ENCODE measurements at places on chromosomes 4 and X.

DNA sequence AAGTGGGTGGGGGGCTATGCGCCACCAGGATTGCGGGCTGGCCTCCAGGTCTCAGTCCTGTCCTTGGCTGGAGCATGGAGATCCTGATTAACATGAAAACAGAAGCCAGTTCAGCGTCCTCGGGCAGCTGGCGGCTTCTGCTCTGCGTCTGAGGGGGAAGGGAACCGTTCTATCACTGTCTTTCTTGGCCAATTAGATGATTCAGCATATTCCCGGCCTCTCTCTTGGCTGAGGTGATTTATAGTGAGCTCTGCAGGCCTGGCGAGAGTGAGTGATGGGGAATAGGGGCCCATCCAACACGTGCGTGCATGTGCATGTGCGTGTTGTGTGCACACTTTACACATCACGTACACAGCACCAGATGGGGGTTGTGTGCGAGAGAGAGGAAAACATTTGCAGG, 145.8 kb upstream of the ATP6AP2 start:
- DNase-seq: no peak

- DNase-seq: no peak
Observed at GRCh38 chrX:152926923-152927322, 29.1 kb downstream of the ZNF185 start.

DNA sequence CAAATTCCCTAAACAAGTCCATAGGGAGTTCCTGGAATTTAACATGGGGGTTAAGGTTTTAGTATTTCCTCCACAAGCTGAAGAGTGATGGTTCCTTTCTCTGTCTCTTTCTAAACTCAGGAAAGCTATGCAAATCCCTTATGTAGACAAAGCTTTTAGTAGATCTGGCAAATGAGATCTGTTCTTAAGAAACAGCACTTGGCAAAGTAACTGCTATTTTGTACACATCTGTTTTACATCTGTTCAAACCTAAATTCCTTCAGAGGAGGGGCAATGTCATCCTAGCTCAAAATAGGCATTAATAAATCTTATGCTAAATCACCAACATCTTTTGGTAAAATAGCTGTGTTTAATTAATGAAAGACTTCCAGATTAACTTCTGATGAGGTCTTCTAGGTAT, 137.8 kb upstream of the TBC1D9 start:
- no peak for DNase-seq

DNA sequence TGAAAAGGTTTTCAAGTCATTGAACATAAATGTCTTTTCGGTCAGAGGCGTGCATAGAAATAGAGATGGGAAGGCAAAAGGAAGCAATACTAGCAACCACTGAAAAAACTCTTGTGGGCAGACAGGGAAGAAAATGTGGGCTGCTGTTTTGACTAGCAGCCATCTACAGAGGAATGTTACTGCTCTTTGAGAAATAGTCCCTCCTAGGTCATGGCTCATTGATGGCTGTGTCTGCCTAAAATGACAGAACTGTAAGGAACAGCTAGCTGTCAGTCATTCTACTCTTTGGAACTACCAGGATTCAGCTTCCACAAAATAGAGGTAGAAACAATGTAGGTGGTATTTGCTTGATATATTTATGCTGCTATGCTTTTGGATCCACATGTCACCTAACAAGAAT, 26.9 kb upstream of the TMPRSS11B start:
- no peak for DNase-seq

DNA sequence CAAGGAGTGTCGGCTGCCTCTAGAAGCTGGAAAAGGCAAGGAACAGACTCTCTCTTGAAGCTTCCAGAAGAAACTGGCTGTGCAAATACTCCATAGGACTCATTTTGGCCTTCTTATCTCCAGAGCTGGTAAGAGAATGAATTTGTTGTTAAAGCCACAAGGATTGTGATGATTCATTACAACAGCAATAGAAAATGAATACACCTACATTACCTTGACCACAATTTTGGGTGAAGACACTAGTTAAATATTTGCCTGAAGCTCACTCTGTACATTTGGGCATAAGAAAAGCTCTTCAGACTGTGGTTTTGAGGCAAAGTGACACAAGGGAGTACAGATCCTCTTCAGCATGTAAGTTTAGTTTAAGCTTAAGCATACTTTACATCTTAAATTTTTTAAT, 134.5 kb upstream of the TLL1 start:
- DNase-seq: no peak

DNA sequence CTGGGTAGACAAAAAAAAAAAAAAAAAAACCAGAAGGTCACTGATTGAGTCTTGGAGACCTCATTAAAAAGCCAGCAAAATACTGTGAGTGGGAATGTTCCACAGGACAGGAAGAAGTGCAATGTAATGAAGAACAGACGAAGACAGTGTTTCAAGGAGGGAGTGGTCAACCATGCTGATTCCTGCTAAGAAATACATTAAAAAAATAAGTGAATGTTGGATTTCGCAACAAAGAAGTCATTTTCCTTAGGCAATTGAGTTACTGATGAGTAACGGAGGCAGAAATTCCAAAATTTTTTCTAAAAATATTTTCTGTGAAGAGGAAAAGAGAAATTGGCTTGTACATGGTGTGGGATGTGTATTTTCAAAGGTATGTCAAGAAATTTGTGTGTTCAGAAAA, 94.3 kb upstream of the FAM47B start:
- DNase-seq: no peak

DNA sequence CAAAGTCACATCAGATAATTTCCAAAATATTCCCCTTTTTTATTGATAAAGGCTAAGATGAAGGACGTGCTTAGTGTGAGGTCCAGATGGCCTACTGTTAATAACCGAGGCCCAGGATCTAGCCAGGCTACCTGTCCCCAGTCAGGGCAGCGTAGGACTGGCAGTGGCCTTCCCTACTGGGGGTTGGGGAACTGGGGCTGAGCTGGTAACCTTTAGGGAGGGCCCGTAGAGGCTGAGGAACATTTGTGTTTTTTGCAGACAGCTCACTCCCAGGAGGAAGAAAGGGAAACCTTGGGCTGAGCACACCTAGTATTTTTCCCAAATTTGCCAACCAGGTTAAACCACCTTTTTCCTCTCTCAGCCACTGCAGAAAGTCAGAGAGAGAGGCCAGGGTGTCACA, 59.1 kb downstream of the KLF3 start:
- DNase-seq: no peak

DNA sequence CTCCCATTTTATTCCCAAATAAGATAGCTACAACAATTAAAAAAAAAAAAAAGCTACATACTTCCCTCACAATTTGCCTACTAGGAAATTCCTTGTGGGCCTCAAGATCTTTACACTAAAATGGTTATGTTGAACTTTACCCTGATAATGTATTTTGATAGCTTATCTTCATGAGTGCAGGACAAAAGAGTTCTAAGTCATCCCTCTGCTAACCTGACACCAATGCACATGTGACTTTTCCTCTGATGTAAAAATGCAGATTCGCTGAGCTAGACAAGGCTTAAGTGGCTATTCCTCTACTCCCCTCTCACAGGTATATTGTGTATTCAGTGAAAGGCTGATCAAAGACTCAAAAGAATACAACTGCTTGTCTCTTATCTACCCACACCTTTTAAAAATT, 22.5 kb downstream of the ELF2 start:
- DNase-seq: no peak

DNA sequence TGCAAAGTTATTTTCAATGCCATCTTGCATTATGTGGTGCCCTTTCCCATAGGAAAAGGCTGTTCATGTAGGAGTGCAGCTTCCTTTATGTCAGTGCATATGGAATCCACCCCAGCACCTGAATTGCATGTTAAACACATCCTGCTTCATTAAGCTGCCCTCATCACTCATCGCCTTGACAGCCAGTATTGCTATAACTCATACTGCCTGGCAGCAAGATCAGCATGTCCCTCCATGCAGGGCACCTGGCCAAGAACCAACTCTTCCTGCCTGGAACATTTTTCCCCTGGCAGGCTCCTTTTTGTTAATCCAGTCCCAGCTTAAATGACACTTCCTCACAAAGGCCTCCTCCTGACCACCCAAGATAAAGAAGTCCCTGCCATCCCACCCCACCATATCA, 23.5 kb upstream of the CA5B start:
- no peak for DNase-seq

- DNase-seq: no peak
Observed at GRCh38 chr4:25817059-25817681, 45.6 kb downstream of the SEL1L3 start.

GRCh38 chr4:189374176-189374575, 566.5 kb upstream of the FRG1 start:
- no peak for DNase-seq

- no peak for DNase-seq
Observed at GRCh38 chrX:129549124-129549523, 9.1 kb downstream of the OCRL start.

GRCh38 chr4:41066049-41066448, 148.3 kb downstream of the APBB2 start:
- no peak for DNase-seq

DNA sequence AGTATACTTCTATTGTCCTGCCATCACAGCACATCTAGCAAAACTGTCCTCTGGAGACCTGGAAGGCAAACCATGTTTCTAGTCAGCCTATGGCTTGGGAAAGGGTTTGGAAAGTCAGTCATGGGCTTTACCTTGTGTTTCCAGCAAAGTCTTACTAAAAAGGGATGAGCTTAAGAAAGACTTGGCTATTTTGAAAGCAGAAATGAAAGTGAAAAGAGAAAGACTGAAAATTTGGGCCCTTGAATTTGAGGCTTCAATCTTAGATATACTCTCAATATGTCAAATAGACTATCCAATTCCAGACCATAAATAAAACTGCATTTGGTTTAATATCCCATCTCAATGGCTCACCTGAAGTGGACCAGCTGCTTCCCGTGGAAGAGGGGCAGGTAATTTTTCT, 127.9 kb downstream of the ZNF330 start:
- no peak for DNase-seq

DNA sequence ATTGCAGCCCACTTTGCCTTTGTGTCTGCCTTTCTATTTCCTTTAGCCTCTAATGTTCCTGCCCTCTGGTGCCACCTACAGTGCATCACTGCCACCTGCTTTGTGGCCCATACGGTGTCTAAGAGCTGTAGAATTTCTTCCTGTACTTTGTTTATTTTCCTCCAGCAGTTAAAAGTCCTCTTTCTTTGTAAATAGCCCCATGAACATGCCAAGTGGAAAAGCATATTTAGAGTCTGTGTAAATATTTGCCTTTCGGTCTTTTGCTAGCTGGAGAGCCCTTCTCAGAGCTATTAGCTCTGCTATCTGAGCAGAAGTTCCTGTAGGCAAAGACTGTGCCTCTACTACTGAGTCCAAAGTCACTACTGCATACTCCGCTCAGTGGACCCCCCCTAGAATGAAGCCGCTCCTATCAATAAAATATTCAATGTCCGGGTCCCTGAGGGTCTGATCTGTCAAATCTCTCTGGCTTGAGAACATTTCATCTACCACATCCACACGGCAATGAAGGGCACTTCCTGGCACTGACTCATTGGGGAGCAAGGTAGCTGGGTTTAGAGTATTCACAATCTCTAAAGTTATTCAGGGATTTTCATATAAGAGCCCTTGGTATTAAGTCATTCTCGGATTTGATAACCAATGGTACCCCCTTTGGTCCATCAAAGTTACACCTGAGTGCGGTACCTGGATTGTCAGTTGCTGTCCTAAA, 36.3 kb downstream of the SULT1E1 start:
- no peak for DNase-seq

DNA sequence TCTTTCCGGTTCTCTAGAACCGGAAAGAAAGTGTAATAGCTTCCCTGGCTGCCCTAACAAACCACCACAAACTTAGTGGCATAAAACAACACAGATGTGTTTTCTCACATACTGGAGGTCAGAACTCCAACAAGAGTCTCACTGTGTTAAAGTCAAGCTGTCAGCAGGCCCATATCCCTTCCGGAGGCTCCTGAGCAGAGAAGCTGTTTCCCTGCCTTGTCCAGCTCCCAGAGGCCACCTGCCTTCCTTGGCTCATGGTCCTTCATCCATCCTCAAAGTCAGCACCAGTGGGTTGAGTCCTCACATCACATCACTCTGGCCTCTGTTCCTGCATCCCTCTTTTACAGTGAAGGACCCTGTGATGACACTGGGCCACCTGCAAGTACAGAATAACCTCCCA, 49.8 kb upstream of the HMX1 start:
- no peak for DNase-seq

DNA sequence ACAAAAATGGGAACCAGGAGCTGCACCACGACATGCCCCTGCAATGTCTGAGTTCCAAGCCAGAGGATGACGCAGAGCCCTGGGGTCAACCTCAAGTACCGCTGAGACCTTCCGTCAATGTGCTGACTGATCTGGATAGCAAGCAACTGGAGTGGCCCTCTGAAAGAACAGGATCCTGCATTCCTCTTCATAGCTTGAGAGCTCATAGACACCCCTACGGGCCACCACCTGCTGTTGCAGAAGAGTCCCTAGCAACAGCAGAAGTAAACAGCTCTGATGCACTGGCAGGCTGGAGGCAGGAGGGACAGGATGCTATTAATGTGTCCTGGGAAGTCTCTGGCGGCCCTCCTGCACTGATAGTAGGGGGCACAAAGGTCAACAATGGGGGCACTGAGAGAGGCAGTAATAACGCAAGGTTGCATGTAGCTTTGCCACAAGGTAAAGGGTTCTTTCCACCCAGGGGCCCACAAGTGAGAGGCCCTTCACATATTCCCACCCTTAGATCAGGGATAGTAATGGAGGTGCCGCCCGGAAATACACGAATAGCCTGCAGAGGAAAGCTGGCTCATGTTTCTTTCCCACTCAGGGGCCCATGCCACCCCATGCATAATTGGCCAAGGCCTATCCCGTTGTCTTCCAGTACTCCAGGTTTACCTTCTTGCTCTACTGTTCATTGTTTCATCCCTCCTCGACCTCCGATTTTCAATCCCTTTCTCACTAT, 1.3 kb downstream of the PRR32 start:
- no peak for DNase-seq

DNA sequence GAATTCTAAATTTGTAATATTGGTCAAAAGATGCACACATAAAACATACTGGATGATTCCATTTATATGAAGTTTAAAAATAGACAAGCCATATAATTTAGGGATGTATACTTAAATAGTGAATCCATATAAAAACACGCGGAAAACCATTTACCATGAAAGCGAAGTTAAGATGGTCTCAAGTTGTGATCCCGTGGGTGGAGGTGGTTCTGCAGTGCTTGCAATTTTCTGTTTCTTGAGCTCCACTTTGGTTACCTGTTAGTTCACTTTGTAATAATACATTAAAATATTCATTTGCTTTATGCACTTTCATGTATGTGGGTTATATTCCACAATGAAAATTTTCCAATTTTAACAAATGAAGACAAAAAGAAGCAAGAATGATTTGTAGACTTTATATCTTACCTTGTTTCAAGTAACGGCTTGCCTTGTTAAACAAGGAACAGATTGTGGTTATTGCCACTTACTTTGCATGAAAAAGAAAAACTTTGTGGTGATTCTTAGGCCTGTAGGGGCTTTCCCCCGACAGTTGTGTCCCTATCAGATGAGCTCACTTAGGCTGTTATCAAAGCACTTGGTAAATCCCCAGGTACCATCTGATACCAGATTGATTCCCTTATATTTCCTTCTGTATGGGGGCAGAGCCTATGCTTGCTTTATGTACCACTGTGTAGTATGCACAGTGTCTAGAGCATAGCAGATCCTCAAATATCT, 12.2 kb downstream of the UCP1 start:
- no peak for DNase-seq

GRCh38 chrX:45614853-45615252, 414.2 kb upstream of the DIPK2B start:
- no peak for DNase-seq

GRCh38 chr4:149017002-149017734, 575.0 kb upstream of the NR3C2 start:
- DNase-seq: no peak

Measured in tibial nerve (tissue), 4 donors.